ENCODE measurements at places on chromosomes 11 and 22. TPM values are rescaled to one million over a fixed set of nuclear protein-coding genes. Genes with fewer than 3 reads are reported as not detected.

The MS4A6A gene
- 0.16 TPM for total RNA-seq

The FGF4 gene
- total RNA-seq, result 3.3 TPM

The GTSE1 gene
- 45.4 TPM for total RNA-seq

DNA sequence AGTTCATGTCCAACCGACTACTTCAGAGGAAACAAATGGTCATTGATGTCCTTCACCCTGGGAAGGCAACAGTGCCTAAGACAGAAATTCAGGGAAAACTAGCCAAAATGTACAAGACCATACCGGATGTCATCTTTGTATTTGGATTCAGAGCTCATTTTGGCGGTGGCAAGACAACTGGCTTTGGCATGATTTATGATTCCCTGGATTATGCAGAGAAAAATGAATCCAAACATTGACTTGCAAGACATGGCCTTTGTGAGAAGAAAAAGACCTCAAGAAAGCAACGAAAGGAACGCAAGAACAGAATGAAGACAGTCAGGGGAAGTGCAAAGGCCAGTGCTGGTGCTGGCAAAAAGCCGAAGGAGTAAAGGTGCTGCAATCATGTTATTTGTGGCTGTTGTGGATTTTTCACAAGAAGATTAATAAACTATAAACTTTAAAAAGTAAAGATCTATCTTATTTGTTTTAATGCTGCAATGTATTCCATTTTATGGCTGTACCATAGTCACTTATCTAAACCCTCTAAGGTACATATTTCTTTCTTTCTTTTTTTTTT, 20.1 kb upstream of the HIPK3 start:
- DNase-seq, result no peak
